GM19239 (cell line): ENCODE measurements at places on chromosomes 16 and 17.
A peak's percentile ranks its signal among the peaks of the same experiment; 100 is the strongest.

DNA sequence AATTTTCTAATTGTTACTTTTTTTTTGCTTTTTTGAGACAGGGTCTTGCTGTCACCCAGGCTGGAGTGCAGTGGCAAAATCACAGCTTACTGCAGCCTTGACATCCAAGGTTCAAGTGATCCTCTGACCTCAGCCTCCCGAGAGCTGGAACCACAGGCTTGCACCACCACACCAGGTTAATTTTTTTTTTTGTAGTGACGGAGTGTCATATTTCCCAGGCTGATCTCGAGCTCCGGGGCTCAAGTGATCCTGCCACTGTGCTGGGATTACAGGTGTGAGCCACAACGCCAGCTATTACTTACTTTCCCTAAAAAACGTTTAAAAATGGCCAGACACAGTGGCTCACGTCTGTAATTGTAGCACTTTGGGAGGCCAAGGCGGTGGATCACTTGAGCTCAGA is 6.6 kb downstream of the NPLOC4 start:
- DNase-seq = no peak

DNA sequence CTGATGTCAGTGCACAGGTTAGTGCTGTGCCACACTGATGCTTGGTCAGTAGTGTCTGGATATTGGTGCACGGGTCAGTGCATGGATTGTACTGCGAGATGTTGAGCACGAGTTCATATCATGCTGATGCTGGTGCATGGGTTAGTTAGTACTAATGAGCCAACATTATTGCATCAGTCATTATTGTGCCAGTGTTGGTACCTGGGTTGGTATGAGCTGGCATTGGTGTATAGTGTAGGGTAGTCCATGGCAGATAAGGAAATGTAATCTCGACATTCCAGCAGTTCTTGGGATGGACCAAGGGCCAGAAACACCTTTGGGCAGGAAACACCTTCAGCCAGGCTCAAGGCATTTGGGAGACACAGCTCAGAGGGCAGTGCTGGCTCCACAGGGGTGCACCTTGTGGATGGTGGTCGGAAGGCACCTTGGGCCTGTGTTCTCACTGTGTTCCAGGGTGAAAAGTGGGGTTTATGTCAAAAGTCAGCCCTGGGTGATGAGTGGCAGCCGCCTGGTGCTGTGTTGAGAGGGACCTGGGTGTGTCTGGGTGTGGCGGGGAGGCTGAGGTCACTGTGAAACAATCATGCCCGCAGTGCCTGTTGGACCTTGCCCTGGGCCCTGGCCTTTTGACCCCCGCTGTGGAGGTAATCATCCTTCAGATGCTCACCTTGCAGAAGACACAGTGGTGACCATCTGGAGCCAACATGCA is 100.7 kb upstream of the ZNF469 start:
- DNase-seq = no peak

DNA sequence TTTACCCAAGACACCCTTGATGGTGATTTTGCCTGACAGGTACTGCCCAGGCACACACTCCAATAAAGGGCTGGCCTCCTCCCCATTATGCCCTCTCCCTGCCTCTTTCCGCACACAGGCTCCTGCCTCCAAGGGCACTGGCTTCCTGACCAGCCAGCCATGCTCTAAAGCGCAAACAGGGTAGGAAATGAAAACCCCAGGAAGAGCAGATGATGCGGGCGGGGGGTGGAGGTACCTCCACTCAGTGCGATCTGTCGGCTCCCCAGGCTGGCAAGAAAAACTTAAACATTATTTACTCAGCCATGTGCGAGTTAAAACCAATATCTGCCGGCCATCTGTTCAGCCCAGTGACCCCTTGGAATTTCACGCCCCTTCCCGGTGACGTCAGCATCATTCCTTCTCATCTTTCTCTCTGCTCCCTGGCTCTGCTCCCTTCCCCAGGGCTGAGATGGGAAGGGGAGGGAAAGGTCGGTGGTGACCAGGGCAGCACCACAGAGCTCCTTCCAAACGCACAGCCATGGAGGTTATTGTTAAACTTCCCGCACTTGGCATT is 262.5 kb downstream of the CBLN1 start:
- no peak for DNase-seq

DNA sequence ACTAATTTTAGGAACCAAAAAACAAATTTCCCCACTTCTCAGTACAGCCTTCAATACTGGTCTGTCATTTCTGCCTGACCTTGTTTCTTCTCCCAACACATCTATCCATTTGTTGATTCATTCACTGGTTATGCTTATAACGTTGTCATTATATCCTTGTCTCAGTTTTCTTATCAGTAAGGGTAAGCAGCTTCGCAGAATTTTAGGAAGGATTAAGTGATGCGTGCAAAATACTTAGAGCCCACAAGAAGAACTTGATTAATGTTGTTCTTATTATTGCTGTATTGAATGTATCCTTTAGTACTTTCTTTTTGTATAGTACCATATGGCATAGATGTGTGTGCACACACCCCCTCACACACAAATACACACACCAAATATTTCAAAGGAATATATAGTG is 403.5 kb upstream of the HSBP1 start:
- DNase-seq = no peak

DNA sequence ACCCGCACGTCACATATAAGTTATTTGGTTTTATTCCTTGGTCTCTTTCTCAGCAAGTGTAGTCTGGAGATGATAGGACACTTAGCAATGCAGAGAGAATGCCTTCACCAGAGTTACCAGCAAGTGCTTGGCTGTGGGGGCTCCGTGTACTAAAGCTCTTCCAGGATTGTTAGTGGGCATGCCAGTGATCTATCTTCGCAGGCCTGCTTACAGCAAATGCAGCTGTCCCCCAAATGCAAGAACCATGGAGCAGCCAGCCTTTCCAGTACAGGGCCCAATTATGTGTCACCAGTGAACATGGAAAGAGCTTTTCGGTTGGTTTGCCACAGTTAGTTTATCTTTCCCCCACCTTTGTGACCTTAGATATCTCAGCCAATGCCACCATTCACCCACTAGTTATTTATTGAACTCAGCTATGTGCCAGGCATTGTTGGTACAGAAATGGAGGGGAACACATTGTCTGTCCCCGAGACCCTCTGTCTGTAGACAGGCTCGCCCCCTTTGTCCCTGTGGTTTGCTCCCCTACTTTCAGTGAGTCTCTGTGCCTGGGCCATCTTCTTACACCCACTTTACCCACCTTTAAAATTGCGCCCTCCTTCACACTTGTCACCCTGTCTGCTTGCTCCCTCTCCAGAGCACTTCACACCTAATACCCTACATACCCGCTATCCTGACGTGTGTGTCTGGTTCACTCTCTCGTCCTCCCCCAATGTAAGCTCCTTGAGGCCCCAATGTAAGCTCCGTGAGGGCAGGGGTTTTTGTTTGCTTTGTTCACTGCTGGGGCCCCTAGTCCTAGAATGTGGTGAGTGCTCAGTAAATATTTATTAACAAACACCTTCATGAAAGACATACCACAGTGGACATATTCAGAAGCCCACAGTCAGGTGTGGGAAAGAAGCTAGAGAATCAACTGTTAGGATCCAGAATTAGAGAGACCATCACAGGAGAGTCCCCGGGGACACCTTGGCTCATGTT is 13.3 kb downstream of the USP10 start:
- DNase-seq = no peak

GRCh38 chr17:35790841-35791240 is 4.6 kb downstream of the MMP28 start:
- no peak for DNase-seq

- DNase-seq = no peak
Measured at GRCh38 chr17:76690596-76691280, 20.0 kb downstream of the MXRA7 start.

GRCh38 chr16:3797904-3798811 is 80.8 kb upstream of the TRAP1 start:
- DNase-seq = no peak

DNA sequence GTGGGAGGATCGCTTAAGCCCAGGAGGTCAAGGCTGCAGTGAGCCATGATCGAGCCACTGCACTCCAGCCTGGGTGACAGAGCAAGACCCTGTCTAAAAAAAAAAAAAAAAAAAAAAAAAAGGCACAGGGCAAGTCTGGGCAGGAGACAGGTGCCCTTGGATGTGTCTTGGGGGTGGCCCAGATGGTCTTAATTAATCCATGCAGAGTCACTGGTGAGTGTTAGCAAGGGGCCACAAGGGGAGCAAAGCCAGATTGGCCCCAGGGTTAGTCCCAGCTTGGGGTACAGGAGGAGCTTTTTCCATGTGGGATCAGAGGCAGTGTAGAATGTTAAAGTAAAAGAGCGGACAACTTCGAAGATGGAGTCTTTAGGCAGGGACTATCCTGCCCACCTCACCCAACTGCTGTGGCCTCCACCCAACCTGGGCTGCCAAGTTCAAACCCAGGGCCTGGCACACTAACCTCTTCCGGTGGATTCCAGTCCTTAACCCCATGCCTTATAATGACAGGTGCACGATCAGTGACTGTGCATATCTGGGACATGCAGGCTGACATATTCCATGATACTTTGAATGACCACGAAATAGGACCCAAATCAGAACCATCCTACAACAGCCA is 32.2 kb upstream of the MFSD6L start:
- no peak for DNase-seq

DNA sequence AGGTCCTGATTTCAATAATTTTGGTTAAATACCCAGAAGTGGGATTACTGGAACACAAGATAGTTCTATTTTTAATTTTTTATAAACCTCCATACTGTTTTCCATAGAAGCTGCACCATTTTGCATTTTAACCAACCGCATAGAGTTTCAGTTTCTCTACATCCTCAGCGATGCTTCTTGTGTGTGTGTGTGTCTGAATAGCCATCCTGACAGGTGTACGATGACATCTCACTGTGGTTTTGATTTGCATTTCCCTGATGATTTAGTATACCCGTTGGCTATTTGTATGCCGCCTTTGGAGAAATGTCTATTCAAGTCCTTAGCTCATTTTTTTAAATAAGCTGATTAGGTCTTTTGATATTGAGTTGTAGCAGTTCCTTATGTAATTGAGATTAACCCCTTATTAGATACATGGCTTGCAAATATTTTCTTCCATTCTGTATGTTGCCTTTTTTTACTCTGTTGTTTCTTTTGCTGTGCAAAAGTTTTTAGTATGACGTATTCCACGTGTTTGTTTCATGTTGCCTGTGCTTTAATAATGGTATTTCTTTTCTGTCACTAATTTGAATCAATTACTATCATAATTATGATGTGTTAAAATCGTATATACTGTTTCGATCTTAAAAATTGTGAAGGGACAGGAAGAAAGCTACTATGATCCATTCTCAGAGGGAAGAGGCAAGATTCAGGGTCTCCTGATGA is 227.2 kb upstream of the MON1B start:
- DNase-seq = no peak

DNA sequence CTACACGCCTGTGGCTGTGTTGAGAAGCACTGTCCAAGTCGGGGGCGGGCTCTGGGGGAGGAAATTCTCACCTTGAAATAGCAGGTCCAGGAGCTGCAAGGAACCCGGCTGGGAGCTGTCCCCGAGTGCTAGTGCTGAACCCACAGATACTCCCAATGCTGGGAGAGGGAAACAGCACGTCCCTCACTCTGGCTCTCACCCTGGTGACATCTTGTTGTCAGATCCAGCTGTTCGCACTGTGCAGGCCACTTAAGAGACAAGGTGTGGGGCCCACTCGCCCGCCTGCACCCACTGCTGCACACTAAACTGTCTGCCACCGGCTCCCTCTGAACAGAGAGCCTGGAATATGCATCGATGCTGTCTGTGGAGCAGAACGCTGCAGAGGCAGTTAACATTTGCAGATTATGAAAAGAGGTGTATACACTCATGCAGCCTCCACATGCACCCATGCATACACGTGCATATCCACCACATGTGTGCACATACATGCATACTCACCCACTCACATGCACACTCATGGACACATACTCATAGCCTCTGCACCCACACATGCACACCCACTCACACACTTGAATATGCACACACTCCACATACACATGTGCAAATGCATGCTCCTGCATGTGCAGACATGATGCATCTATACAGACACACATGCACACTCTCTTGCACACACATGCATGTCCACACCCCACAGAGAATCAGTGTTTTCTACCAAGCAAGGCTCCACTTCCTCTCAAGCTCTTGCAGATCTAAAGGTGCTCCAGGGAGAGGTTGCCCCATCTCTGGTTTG is 42.0 kb downstream of the MGAT5B start:
- DNase-seq = peak; percentile 53

DNA sequence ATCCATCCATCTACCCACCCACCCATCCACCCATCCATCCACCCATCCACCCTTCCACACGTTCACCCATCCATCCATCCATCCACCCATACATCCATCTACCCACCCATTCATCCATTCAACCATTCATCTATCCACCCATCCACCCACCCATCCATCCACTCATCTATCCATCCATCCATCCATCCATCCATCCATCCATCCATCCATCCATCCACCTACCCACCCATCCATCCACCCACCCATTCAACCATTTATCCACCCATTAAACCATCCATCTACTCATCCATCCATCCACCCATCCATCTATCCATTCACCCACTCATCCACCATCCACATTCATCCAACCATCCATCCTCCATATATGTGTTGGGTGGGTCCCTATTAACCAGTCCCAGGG is 26.2 kb upstream of the RPTOR start:
- DNase-seq = no peak

- DNase-seq = no peak
Measured at GRCh38 chr17:73341350-73342049, 29.7 kb upstream of the CDC42EP4 start.

DNA sequence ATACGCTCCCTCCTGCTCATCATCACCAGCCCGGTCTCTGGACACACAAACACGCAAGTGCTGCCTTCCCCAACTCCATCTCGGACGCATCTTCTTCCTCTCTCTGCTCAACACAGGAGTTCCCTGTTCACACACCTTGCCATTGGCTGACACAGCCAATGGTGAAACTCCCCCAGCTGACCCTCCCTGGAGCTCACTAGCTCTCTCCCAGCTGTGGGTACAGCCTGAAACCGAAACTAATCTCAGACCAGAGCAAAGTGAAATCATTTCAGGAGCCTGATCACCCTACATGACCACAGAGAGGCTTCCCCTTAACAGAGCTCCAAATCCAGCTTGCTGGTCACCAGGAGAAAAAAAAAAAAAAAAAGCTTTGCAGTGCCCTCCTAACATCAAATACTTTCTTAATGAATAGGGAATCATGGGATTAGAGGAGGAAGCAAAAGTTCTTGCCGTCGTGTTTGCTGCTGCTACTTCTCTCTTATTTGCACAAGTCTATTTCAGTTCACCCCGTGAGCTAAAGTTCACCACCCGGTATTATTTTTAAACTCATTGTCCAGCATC is 8.3 kb downstream of the CUEDC1 start:
- DNase-seq = peak; percentile 80

GRCh38 chr17:75774471-75774990 is 9.5 kb upstream of the GALK1 start:
- no peak for DNase-seq

GRCh38 chr17:4777969-4778760 is 6.5 kb downstream of the TM4SF5 start:
- DNase-seq = no peak

DNA sequence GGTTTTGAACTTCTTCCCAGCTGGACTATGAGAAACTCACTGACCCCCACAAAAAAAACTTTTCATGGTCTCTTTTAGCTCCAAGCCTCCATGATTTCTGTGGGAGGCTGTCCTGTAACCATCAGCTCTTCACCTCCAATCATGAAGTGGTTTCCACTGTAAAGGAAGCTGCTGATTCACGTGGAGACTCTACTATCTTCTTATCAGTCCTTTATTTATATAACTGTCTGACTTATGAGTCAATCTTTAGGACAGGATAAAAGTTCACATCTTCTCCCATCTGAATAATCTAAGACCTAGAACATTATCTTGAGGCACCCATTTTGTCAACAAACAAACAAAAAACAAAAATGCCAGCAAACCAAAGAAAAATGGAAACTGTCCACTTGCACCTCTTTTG is 409.9 kb downstream of the SLC39A11 start:
- no peak for DNase-seq
